Fibroblast of skin of left biceps (primary cell): ENCODE measurements at places on chromosomes 11 and 22.

- DNase-seq: peak; percentile 28
Measured at GRCh38 chr11:11450744-11451362, 97.8 kb upstream of the CSNK2A3 start.

- no peak for DNase-seq
Measured at GRCh38 chr11:46914363-46914762, 4.0 kb downstream of the LRP4 start.

GRCh38 chr11:39443424-39444022 lies 2015.9 kb downstream of the LRRC4C start:
- DNase-seq: no peak

- no peak for DNase-seq
Measured at GRCh38 chr22:50403701-50404101, 60.6 kb downstream of the PPP6R2 start.

DNA sequence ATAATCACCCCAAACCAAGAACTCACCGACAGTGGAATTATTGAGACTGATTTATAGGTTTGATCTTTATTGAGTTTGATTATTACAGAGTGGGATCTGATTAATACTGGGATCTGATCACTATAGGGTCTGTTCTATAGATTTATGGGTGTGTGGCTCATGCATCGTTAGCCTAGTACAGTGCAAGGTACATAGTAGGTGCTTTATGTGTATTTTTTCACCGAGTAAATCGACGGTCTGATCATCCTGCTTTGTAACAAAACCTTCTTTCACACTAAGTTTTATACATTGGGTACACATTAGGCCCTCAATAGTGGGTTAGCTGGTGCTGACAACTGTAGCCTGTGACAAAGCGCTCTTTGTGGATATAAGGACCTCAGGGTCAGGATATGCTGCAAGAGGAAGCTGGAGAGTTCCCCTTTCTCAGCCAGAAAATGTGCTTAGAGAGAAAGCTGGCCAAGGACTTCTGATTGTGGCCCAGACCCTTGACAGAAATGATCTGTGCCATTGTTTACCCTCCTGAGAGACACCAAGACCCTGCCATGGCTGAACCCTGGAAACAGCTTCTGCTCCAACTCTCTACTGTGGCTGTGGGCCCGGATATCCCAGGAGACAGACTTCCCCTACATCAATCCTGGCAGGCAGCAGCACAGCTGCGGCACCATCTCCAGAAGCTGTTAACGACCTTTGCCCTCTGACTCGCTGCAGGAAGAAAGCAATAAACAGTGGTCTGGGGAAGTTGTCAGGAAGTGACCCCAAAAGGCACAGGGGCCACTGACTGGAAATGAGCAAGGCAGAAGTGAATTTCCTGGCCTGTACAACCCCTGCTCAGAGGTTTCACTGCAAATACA lies 16.1 kb upstream of the TPP1 start:
- no peak for DNase-seq

GRCh38 chr11:45580399-45580798 lies 85.0 kb downstream of the CHST1 start:
- DNase-seq: no peak
